ENCODE measurements at places on chromosomes 1 and 21.

DNA sequence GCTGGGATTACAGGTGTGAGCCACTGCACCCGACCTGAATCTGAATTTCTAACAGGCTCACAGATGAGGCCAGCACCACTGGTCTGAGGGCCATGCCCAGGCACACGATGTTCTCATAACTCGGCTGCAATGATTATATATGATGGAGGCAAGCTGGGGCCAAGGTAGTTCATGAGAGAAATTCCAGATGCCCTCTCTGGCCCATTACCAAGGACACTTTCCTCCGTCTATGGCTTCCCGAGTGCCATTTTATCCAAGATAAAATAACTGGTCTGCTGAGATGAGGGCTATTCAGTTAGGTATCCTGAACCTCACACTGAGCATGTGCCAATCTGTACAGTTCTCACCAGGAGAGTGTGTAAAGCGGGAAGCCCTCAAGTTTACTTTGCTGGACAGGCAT, 16.5 kb downstream of the TMPRSS2 start:
- ATAC-seq = no peak

DNA sequence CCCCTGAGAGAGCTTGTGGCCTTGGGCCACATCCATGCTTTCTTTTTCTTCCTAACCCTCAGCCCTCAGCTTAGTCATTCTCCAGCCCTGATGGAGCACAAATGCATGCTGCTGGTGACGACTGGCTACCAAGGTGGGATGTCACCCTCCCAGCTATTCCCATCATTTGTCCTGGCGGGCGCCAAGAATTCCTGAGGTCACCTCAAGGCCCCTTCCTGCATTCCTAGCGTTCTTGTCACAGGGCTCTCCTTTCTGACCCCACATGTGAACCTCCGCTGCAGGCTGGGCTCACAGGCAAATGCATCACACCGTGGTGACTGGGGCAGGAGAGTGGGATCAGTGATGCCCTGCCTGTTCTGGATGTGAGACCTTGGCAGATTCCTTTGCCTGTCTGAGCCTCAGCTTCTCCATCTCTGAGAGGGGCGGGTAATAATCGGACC, 53.4 kb upstream of the IFFO2 start:
- ATAC-seq = no peak

GRCh38 chr1:239140968-239141367, 245.4 kb upstream of the CHRM3 start:
- no peak for ATAC-seq

DNA sequence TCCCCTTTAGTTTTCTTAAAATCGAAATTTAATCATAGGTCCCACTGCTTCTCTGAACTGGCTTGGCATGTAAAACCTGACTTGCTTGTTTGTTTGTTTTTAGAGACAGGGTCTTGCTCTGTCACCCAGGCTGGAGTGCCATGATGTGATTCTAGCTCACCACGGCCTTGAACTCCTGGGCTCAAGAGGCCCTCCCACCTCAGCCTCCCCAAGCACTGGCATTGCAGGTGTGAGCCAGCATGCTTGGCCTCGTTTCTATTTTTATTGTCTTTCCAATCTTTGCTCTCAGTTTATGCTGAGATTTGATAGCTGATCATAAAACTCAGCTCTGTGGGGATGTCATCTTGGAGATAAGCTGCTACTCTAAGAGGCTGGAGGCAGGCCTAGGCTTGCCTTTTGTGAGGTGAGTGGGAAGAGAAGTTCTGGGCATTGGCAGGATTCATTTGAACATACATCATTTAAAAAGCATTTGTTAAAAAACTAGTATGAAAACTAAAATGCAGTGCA, 51.5 kb upstream of the GCLM start:
- ATAC-seq = no peak

All from stimulated activated memory B cell treated with anti-CD40 and anti-IgM and Interleukin-4, amounts not matched to agents 10 μg/mL and 1 μg/mL and 100 μg/mL, for 72 hours (primary cell).